ENCODE measurements at places on chromosomes 3 and 15. TPM values are rescaled to one million over a fixed set of nuclear protein-coding genes. Genes with fewer than 3 reads are reported as not detected.

GRCh38 chr15:95864467-95864886, 466.0 kb upstream of the NR2F2 start:
- peak; percentile 83 for DNase-seq

Gene GOLGA6L4
- total RNA-seq = 3.9 TPM

- DNase-seq = no peak
Observed at GRCh38 chr15:40358471-40359353, 693 bp downstream of the DISP2 start.

GRCh38 chr3:170002879-170003278, 34.9 kb upstream of the GPR160 start:
- peak; percentile 15 for DNase-seq

Gene DGKG
- 10.6 TPM for total RNA-seq

Gene IQCH
- 7.7 TPM for total RNA-seq

DNA sequence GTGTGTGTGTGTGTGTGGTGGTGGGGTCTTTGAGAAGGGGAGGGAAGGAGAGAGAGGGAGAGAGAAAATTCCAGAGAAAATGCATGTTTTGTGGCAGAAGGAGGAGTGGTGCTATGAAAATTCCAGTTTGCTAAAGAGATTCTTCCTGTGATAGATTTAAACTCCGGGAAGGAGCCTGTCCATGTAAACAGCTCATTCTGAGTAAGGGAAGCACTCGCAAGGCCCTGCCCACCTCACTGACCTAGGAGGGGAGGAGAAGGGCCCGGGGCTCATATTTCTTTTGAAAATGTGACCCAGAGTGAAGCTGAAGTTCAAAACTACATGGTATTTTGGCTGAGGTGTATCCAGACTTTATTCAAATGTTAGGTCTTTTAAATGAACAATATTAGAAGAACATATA, 41.3 kb downstream of the ADAMTSL3 start:
- peak; percentile 32 for DNase-seq

Gene ZBTB47
- 34.1 TPM for total RNA-seq

Gene LRTM1
- not detected for total RNA-seq

- DNase-seq = no peak
Observed at GRCh38 chr15:86036243-86036642, 43.4 kb upstream of the AGBL1 start.

Gene CIB2
- total RNA-seq = 2.8 TPM

Gene GOLGB1
- 49.9 TPM for total RNA-seq

DNA sequence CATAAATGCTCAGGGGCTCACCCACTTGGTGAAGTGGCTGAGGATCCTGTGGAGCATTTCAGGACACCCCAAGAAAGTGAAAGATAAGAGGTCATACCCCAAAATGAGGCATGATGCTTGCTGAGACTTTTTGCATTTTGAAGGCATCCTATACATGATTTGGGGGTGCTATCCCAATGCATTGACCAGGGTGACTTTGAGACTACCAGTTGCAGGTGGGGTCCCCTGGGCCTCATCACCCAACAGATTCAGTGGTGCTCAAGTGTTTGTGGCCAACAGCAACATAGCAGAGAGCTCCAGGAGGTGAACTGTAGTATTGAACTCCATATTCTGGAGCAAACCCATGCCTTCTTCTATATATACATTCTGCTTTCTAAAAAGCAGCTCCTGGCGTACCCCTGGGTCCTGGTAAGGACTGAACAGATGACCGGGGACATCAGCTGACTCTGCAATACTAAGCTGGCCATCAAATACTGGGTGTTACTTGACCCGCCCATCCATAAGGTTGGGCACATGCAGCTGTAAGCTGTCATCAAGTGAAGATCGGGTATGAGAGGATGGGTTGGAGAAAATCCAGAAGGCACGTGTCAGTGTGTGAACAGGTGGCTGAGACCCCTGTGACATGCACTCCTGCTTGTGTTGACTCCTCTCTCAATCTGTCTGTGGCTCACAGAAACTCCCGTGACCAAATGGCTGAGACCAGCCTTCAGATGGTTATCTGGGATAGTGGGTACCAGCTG, 143.3 kb downstream of the KLF13 start:
- DNase-seq = no peak

Gene SEMA5B
- total RNA-seq = 2.2 TPM

Gene HES1
- total RNA-seq = 70.6 TPM

DNA sequence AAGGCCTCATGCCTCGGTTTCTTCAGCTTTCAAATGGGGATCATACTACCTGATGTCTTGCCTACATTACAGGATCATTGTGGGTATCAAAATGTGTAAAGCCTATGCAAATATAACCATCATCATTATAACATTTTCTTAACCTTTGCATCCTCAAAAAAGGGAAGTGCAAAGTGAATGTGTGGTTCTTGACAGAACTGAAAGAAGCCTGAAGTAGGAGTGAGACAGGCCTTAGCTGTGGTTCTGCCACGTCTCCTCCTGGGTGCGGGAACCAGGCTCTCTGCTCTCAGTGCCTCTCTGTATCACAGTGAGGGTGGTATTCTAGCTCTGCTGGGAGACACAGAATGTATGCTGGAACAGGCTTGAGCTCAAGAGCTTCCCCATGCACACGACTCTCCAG, 316.9 kb upstream of the ICE2 start:
- DNase-seq = no peak

DNA sequence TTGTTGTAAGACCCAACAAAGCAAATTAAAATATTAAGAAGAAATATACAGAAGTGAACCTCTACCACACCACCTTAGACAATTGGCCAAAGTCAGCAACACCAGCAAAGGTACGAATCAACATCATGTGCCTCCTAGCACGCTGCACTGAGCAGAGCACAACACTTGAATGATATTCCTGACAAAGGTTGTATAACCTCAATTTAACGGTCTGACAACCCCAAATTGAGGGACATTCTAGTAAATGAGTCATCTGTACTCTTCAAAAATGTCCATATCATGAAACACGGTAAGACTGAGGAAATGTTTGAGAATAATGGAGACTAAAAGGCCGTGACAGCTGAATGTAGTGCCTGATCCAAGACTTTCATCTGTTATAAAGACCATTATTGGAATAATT, 41.3 kb upstream of the TNFSF10 start:
- DNase-seq = no peak

DNA sequence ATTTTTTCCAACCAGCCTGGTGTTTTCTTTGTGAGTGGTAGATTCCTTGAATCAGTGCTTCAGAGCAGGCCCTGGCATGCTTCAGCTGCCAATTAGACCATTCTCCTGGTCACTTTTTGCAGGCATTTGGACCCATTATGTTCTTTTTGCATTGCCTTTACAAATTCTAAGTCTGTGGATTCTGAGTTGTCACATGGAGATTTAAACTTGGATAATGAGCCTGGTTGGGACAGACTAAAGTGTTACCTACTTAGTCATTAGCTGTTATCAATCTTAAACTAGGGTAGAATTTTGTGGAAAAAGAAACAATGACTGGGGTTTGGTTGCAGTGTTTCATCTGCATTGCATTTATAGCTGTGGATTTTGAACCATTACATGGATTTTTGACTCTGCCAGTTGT, 40.6 kb downstream of the ARHGEF26 start:
- DNase-seq = peak; percentile 45

- DNase-seq = no peak
Observed at GRCh38 chr3:124815781-124816180, 71.4 kb downstream of the ITGB5 start.

GRCh38 chr15:64354688-64355344, 1.2 kb downstream of the CSNK1G1 start:
- no peak for DNase-seq

- DNase-seq = peak; percentile 92
Observed at GRCh38 chr3:191383124-191383523, 52.8 kb upstream of the UTS2B start.

Gene FAM107A
- 4.2 TPM for total RNA-seq

GRCh38 chr3:29972320-29972993, 633.9 kb upstream of the TGFBR2 start:
- DNase-seq = peak; percentile 52

Gene ARHGEF3
- total RNA-seq = 25.9 TPM

GRCh38 chr3:9704347-9705322, 1.0 kb downstream of the CPNE9 start:
- DNase-seq = peak; percentile 55

Gene KY
- total RNA-seq = 0.15 TPM

- DNase-seq = no peak
Observed at GRCh38 chr15:27249760-27250109, 278.8 kb downstream of the GABRG3 start.

Gene GRIP2
- 1.1 TPM for total RNA-seq

Gene MIX23
- 20.5 TPM for total RNA-seq

Gene BSN
- 0.71 TPM for total RNA-seq

GRCh38 chr3:186962445-186962844, 32.1 kb downstream of the ST6GAL1 start:
- DNase-seq = no peak

Gene RIOX2
- total RNA-seq = 26.8 TPM

All from lung (tissue), 17 donors.